Small intestine (tissue), 16 donors: ENCODE measurements at places on chromosomes 3 and 15.

DNA sequence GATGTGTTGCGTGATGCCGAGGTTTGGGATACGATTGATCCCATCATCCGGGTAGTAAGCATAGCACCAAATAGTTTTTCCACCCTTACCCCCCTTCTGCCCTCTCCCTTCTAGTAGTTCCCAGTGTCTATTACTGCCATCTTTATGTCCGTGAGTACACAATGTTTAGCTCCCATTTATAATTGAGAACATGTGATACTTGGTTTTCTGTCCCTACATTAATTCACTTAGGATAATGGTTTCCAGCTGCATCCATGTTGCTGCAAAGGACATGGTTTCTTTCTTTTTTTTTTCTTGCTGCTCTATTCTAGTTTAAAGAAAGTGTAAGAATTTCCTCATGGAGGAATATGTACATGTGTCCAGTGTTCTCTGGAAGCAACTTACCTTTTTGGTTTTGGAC, 51.8 kb downstream of the NSUN3 start:
- DNase-seq, result no peak

GRCh38 chr3:194466761-194467356, 19.9 kb downstream of the ATP13A3 start:
- no peak for DNase-seq

DNA sequence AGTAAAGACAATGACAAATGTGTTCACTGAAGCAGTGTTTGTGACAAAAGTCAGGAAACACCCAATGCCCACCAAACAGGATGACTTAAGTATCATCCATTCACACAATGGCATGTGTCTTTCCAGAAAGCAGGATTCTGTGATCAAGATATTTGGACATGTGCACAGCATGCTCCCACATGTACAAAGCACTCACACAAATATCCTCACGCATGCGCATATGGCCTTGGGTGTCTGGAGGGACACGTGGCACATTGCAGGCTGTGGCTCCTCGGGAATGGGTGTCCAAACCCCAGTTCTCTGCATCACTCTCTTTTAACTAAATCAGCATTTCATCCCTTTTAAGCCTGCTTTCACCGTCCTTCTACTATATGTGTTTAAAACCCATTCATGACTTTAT, 130.5 kb downstream of the KLF13 start:
- DNase-seq, result no peak

DNA sequence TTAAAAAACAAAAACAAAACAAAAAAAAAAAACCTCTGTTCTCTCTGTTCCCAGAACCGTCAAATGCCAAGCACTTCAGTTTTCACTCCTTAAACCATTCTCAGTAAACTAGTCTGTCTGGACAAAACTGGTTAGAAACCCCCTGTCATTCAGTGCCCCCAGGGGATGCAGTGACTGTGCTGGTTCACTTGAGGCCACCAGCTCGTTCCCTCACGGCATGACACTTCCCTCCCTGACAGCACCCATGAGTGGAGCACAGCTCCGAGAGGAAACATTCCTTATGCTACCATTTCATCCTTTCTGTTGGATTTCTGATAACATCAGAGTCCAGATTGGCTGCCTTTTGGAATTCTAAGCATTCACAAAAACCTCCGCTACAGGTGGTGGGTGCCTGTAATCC, 244.0 kb upstream of the TPM1 start:
- DNase-seq, result no peak

DNA sequence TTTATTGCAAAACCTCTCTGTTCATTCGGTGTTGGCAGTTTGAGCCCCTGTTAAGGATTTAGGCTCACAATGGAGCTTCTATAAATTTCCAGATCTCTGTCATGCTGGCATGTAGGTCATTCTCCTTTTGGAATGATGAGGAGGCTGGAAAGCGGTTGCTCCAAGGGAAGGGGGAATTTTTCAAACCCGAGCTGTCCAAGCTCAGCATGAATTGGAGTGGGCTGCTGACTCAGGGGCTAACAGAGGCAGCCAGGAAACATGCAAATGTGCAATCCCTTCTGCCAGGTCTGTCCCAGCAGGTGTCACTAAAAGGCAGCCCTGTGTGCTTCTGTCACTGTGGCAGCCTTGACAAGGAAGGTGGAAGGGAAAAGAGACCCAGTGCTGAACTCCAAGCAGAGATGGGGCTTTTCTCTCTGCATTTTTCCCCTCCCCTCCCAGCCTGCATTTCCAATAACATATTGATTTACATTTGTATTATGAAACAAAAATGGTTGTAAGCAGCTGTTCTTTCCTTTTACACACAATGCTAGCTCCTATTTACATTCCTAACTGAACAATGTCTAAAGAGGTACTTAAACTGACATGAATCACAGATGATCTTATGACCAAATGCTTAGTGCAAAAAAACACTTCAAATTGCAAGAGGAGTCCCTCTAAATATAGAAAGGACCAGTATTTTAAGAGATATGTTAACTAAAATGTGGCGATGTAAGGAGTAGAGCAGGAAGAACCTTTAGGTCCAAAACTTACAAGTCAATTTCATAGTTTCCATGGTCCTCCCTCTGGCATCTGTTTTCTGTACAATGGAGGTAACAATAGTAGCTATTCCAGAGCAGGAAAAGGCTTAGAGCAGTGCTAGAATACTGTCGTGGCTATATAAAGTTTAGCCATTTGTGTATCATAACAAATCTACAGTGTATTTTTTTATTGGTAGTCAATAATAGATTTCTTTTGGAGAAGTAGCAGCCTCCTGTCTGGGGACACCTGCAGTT, 84.5 kb upstream of the ATP10A start:
- no peak for DNase-seq

- no peak for DNase-seq
Measured at GRCh38 chr3:141380987-141381386, 12.7 kb downstream of the ZBTB38 start.

GRCh38 chr3:32249184-32249782, 10.8 kb downstream of the CMTM8 start:
- DNase-seq, result no peak

DNA sequence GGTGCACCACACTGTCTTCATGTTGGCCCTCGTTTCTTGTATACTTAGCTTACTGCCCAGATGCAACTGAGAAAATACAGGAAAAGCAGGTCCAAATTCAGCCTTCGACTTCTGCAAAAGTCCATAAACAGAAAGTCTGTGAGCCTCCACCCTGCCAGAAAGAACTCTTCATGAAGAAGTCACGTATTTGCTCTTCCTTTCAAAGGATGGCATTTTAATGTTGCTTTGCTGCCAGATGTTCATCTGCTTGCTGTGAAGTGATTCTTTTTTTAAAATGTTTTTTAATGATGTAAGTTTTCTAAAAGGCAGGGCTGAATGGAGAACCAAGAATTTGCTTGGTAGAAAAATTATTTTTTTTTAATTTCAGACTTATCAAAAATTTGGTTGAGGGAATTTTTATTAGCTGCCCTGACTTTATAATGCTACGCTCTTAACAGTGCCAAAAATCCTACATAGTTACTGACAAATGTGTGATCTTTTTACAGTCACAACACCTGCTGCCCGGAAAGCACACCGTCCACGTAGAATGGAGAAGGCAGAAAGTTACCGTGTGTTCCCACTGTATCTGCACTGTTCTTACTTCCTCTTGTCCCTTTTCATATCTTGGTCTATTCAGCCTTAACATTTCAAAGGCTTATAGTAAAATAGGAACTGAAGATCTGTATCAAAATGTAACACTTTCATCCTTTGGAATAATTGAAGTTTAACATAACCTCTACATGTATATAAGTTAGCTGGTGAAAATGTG, 136.3 kb downstream of the LRRC28 start:
- no peak for DNase-seq

DNA sequence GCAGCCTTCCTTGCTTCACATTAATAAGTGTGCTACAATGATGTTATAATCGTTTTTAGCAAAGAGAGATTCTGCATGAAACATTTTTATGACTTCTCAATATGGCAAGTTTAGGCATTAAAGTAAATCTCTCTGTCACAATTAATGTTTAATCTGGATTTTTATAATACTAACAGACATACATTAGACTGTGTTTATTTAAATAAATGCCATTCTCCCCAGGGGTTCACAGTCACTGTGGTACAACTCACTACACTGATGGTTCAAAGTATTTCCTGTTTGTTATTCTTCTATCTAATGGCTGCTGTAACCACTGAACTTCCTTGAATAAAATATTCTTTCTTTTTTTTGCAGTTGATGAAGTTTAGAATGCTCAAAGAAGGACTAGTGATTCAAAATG, 59.0 kb downstream of the SLC12A1 start:
- no peak for DNase-seq

GRCh38 chr3:12560505-12561190, 3.8 kb downstream of the MKRN2 start:
- no peak for DNase-seq

GRCh38 chr3:189710620-189711402, 79.6 kb downstream of the TP63 start:
- no peak for DNase-seq

DNA sequence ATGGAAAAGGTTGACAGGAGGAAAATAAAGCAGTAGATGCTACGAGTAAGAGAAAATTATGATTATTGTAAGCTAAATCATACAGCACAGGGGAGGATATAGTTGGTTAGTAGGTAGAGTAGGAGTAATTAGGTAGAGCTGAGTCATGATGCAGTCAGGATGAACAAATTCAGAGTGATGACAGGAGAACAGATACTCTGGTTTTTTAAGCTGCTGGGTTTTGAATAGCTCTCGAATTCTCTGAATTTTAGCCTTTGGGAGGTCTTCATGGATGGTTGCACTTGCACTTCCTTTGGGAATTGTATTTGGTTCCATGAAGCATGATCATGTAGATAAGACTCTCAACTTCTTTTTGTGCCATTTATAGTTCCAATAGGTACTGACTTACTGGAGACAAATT, 96.2 kb downstream of the ECT2 start:
- no peak for DNase-seq

GRCh38 chr3:179037351-179037750, 34.3 kb downstream of the ZMAT3 start:
- DNase-seq, result no peak

DNA sequence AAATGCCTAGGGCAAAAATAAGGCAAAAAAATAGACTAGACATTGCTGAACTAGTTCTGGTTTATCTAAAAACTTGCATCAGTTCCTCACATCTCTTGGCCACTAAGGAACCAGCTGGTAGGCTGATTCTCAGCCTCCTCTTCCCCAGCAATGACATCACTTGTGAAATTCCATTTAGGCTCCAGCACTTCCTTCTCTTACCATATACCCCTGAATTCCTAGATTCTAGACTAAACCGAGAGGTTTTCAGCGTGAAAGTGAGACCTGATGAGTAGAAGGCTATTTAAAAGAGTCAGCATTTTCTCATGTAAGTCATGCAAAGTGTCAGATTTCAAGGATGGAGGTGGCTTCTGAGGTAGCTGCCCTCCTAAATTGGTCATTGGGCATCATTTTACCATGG, 247.1 kb upstream of the CDIN1 start:
- DNase-seq, result no peak

- no peak for DNase-seq
Measured at GRCh38 chr3:176942305-176942704, 255.0 kb downstream of the TBL1XR1 start.

DNA sequence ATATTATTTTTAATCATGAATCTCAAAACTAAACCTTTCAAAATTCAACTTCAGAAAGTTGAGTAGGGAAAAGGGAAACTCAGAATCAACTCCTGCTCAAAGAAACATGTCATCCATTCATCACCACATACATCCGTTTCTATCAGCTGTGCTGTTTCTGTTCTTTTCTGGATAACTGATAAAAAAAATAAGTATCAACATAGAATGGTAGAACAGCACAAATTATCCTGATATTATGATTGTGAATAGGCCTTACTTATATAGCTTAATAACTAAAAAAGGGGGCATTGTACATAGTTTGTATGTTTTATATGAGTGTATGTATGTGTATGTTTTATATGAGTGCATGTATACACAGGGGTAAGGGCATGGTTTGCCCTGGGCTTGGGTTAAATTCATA, 3.1 kb downstream of the TM4SF1 start:
- DNase-seq, result no peak

DNA sequence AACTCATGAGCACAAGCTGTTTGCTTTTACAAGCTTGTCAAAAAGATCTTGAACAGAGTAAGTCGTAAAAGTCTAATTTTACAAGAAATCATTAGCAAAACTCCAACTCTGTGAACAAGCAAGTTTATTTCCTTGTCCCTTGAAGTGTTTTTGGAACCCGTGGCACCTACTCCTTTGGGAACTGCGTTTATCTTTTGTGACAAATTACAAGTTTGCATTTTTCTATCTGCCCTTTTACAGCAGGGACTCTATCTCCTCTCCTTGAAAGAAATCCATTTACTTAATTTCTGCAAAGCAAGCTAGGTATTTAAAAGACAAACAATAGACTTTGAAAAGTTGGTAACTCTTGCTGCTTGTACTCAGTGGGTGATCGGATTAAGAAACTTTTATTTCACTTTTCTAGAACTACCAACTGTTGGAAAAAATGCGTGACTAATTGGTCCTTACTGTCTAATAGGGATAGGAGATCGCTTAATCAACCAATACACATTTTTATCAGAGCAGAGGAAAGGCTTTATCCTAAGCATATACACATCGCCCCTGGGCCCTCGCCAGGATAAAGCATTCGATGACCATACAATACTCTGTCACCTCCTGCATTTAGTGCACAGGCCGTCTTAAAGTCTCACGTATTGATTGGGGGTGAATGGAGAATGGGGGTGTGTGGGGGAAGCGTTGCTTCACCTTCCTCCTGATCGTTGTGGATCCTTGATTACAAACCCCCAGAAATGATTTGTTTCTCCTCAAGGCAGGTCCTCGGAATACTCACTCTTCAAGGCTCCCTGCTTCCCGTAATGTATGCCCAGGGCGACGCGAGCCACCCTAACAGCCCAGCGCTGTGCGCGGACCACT, 1.7 kb downstream of the PRTG start:
- peak; percentile 54 for DNase-seq

DNA sequence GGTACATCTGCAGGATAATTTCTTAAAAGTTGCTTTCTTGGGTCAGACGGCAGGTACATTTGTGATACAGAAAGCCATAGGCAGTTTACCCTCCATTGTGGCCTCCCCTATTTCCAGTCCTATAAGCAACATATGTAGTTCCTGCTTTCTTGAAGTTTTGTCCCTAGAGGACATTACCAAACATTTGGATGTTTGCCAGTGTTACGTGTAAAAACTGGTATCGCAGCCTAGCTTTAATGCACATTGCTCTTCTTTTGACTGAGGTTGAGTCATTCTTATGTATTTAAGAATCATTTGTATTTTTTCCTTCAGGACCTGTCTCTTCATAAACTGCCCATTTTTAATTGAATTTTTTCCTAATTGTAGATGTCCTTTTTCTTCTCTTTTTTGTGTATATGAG, 114.3 kb downstream of the DIPK2A start:
- DNase-seq, result no peak

DNA sequence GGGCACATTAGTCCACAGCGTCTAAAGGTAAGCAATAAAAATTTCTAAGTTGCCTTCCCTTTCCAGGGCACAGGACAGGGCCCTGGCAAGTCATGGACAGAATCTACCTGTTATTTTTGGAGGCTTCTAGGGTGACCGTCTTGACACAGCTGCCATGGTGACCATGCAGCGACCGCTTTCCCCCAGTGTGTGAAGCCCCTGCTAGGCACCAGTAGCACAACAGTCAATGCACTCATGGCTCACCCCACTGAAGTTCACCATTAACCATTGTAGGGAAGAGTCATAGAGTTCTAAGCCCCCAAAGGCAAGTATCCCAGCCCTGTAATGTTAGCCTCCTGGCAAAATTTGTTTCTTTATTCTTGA, 43.8 kb upstream of the SLCO2A1 start:
- DNase-seq, result no peak
